ENCODE measurements at places on chromosomes 1 and 21. TPM values are rescaled to one million over a fixed set of nuclear protein-coding genes. Genes with fewer than 3 reads are reported as not detected.

GIPC2 gene
- 0.23 TPM for polyA plus RNA-seq

LHX4 gene
- polyA plus RNA-seq: 0.76 TPM

KIF21B gene
- 5.2 TPM for polyA plus RNA-seq

CSF1 gene
- 14.7 TPM for polyA plus RNA-seq

SLC9C2 gene
- not detected for polyA plus RNA-seq

SIK1 gene
- 0.19 TPM for polyA plus RNA-seq

RRAGC gene
- polyA plus RNA-seq: 13.7 TPM

SMCP gene
- polyA plus RNA-seq: not detected

DNA sequence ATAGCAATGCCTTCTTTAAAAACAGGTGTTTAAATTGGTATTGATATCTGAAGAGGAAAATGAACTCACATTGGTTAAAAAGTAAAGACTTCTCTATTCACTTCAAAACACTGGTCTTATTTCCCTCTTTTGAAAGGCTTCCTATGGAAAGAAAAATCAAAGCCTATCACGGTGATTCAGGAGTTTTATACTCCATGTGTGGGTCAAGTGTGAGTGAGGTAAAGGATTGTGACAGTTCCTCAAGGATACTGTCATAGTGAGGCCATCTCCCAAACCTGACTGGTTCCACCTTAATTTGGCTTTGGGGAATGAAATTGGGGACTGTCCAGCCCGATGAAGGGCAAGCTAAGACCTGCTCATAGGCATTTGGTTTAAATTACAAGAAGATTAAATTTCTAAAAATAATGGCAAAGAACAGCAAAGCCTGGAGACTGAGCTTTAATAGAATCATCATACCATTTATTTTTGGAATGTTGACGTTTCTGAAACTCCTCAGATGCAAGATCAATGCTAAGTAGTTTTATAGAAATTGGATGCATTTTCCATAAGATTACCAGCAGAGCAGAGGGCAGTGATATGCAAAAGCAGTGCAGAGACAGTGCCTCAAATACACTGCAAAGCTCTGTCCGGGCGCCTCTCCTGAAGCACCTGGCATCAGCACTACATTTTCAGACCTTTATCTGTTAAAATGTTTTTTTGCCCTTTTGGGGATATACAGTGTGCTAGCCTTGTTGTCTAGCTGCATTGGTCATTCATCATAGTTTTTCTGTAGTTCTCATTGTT lies 302.1 kb upstream of the SGIP1 start:
- H3K4me1 ChIP-seq: no peaks in the 10 kb centered on the region
- H3K36me3 ChIP-seq: no peaks in the 10 kb centered on the region
- DNase-seq: no peak
- H3K4me3 ChIP-seq: no peak overlapping the region
- no peak overlapping the region for H3K27ac ChIP-seq
- H3K27me3 ChIP-seq: no peaks in the 10 kb centered on the region

- H3K27ac ChIP-seq: no peak overlapping the region
- no peak for DNase-seq
- no peaks in the 10 kb centered on the region for H3K36me3 ChIP-seq
- H3K27me3 ChIP-seq: no peaks in the 10 kb centered on the region
Measured at GRCh38 chr1:189180057-189180456, 1297.6 kb downstream of the BRINP3 start.

- H3K27ac ChIP-seq: no peak overlapping the region
- no peaks in the 10 kb centered on the region for H3K36me3 ChIP-seq
- no peaks in the 10 kb centered on the region for H3K27me3 ChIP-seq
- no peak overlapping the region for H3K4me3 ChIP-seq
- no peak for DNase-seq
Measured at GRCh38 chr1:6332821-6333220, 60.7 kb downstream of the ACOT7 start.

GRCh38 chr1:78224861-78225552 lies 179.2 kb downstream of the GIPC2 start:
- H3K36me3 ChIP-seq: no peaks in the 10 kb centered on the region
- no peaks in the 10 kb centered on the region for H3K27me3 ChIP-seq
- H3K4me3 ChIP-seq: no peak overlapping the region
- DNase-seq: no peak
- H3K4me1 ChIP-seq: no peaks in the 10 kb centered on the region

DNA sequence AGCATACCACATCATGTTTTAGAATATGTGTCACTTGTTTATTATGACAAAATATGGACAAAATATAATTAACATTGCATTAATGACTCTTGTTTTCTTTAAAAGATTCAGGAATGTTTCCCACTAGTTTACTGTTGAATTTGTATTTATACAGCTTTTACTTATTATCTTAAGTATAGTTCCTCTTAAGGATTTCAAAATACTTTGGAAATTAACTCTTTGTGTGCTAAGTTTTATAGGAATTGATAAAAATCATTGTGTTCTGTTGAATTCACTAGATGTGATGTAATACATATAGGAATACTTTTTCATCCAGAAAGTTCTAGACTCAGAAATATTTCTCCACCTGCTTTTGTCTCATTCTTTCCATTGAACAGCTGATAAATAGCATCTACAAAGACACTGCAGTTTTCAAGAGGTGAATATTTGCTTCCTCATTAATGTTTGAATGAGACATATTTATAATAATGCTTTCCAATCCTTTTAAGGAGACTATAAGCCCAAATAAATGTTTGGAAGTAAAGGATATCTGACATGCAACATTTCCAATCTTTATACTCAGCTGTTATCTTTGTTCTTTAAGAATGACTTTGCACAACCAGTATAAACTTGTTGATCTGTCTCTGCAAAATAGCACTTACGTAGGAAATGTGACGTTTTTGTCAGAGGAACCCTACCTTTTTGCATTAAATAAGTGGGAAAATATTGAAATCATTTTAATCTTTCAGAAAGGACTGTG lies 38.4 kb upstream of the SAMSN1 start:
- H3K4me1 ChIP-seq: no peaks in the 10 kb centered on the region
- no peak overlapping the region for H3K4me3 ChIP-seq
- H3K27me3 ChIP-seq: no peaks in the 10 kb centered on the region
- DNase-seq: no peak
- H3K27ac ChIP-seq: no peak overlapping the region
- H3K36me3 ChIP-seq: no peaks in the 10 kb centered on the region

GRCh38 chr1:219797009-219797408 lies 131.3 kb downstream of the SLC30A10 start:
- H3K27ac ChIP-seq: no peak overlapping the region
- DNase-seq: no peak
- H3K36me3 ChIP-seq: no peaks in the 10 kb centered on the region
- peaks cover 3% of the 10 kb centered on the region for H3K4me1 ChIP-seq
- no peaks in the 10 kb centered on the region for H3K27me3 ChIP-seq

DNA sequence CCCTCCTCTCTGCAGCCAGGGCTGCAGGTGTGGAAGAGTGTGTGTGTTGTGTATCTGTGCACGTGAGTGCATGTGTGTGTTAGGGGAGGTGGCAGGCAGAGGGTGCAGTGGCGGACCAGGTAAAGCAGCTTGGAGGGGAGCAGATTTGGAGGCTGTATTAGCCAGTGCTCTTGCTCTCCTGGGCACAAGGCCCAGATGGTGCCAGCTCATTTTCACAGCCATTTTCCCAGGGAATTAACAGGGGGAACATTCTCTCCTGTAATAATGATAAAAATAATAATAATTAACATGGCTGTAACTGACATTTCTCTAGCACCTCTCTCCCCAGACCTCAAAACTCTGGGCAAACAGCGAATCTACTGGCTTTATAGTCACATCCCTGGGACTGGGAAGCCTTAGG lies 43.6 kb downstream of the LRRN2 start:
- no peaks in the 10 kb centered on the region for H3K27me3 ChIP-seq
- no peak for DNase-seq
- H3K36me3 ChIP-seq: no peaks in the 10 kb centered on the region
- no peak overlapping the region for H3K4me3 ChIP-seq

DNA sequence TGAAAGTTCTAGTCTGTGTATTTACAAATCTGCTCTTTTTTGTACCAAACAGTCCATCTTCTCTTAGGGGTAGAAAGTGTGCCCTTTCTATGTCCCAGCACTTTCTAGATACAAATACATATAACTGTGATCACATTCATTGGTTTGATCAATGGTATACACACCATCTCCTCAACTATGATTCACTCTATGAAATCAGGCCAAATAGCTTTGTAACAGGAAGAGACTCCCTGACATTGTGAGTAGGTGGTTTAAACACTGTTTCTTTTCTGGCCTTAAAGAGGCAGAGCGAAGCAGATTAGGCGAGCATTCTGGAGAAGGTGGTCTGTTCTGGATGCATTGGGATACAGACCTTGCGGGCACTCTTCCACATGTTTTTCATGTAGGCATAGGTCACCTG lies 39.3 kb upstream of the EXOSC10 start:
- H3K4me3 ChIP-seq: no peak overlapping the region
- no peak for DNase-seq
- H3K27ac ChIP-seq: no peak overlapping the region
- no peaks in the 10 kb centered on the region for H3K4me1 ChIP-seq
- H3K27me3 ChIP-seq: no peaks in the 10 kb centered on the region
- peaks cover 18% of the 10 kb centered on the region for H3K36me3 ChIP-seq

GRCh38 chr1:243261390-243261789 lies 5.5 kb downstream of the SDCCAG8 start:
- no peak overlapping the region for H3K4me3 ChIP-seq
- peaks cover 10% of the 10 kb centered on the region for H3K4me1 ChIP-seq
- no peaks in the 10 kb centered on the region for H3K36me3 ChIP-seq

DNA sequence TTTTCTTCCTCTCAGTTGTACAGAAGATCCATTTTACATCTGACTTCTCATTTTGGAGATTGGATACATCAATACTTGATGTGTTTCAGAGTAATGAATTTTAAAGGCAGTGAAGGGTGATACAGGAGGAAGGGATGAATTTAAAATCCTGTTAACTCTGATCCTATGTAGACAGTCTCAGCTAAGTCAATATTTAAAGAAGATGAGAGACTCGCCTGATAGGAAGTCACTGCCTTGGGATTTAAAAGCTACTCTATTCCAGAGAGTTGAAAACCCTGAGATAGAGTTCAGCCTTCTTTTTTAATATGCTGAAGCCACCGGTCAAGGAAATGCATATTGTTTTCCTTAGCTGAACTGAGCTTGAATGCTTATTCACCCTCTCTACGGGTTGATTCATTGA lies 42.7 kb downstream of the HUNK start:
- H3K36me3 ChIP-seq: no peaks in the 10 kb centered on the region
- 0 out of 2 replicates have a peak, but pooled peaks cover 2% of the 10 kb centered on the region for H3K27me3 ChIP-seq
- no peaks in the 10 kb centered on the region for H3K4me1 ChIP-seq
- no peak for DNase-seq
- H3K4me3 ChIP-seq: no peak overlapping the region

DNA sequence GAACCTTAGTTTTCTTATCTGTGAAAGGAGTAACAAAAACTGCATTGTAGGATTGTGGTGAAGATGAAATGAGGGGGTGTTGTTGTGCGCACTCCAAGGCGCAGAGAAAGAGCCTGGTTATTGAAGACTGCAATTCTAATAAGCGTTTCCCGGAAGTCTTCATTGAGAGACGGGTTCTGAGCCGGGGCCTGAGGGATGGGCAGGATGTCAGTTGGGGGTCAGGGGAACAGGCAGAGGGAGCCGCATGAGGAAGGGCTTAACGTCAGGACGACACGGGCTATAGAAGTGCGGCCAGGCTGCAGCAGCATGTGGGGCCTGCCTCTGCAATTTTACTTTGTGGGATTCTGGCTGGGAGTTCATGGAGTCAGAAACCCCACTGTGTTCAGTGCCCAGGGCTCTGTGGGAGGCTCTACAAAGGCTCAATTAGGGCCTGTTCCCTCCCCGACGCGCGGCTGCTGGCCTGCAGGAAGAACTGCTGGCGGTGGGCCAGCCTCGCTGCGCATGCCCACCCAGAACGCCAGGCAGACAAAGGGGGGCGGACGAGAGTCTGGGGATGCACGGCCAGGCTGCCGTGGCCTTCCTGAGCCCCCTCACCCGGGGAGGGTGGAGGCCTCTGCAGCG lies 20.7 kb downstream of the TRIM62 start:
- no peak overlapping the region for H3K27ac ChIP-seq
- H3K4me3 ChIP-seq: no peak overlapping the region
- H3K4me1 ChIP-seq: no peaks in the 10 kb centered on the region
- H3K36me3 ChIP-seq: no peaks in the 10 kb centered on the region
- DNase-seq: no peak
- H3K27me3 ChIP-seq: no peaks in the 10 kb centered on the region

- DNase-seq: no peak
- no peaks in the 10 kb centered on the region for H3K27me3 ChIP-seq
- H3K27ac ChIP-seq: no peak overlapping the region
Measured at GRCh38 chr1:18583326-18583941, 47.2 kb upstream of the PAX7 start.

DNA sequence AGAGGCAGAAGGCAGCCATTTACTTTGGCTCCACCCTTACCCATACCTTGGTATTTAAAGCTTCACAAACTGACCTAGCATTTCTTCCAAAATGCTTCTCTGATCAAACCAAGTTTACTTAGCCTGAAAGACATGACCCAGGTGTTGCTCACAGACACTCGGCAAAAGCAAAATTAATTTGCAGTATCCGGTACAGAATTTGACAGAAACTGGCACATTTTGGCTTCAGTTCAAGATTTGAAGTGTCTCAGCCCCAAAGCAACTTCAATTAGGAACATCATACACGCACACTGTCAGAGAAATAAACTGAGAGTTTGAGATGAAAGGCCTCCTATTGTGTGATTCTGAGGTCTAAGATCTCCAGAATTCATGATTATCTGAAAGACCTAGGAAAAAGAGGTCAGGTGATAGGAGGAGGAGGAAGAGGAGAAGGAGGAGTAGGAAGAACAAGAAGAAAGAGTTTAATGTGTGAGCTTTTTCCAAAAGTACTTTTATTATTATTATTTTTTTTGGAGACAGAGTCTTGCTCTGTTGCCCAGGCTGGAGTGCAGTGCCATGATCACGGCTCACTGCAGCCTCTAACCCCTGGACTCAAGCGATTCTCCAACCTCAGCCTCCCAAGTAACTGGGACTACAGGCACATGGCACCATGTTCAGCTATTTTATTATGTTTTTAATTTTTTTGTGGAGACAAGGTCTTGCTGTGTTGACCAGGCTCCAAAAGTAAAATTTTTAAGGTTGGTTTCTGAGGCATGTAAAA lies 143.6 kb downstream of the SLC45A1 start:
- H3K4me3 ChIP-seq: no peak overlapping the region
- no peaks in the 10 kb centered on the region for H3K27me3 ChIP-seq
- no peak overlapping the region for H3K27ac ChIP-seq
- DNase-seq: no peak

- peaks cover 5% of the 10 kb centered on the region for H3K4me1 ChIP-seq
- no peaks in the 10 kb centered on the region for H3K36me3 ChIP-seq
- no peaks in the 10 kb centered on the region for H3K27me3 ChIP-seq
- H3K4me3 ChIP-seq: peak overlapping the region; percentile 91
- peak overlapping the region; percentile 63 for H3K27ac ChIP-seq
Measured at GRCh38 chr1:11664336-11665065, 501 bp downstream of the FBXO6 start.

DNA sequence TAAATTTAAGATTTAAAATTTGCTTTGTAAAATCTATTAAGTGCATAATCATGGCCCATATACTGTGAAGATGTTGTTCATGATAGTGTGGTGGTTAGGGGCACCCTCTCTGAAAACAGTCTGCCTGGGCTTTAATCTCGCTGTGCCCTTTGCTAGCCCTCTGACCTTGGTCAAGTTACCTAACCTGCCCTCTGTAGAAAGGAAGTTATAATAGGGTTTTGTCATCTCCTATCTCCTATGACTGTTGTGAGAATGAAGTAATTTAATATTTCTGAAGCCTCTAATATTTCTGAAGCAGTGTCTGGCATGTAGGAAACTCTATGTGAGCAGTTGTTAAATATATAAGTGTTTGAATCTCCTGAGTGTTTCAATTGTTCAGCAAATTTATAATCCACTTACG lies 116.6 kb upstream of the IVNS1ABP start:
- no peaks in the 10 kb centered on the region for H3K27me3 ChIP-seq
- H3K4me1 ChIP-seq: no peaks in the 10 kb centered on the region
- no peaks in the 10 kb centered on the region for H3K36me3 ChIP-seq
- no peak overlapping the region for H3K4me3 ChIP-seq
